ENCODE measurements at places on chromosomes 13 and 19. TPM values are rescaled to one million over a fixed set of nuclear protein-coding genes. Genes with fewer than 3 reads are reported as not detected.

GRCh38 chr19:50432221-50433028 is at the start of gene MYBPC2:
MYBPC2 (plus strand) TSS chr19:50432892; CDS start chr19:50432954, 62 bp downstream.
- DNase-seq = peak; percentile 48

GRCh38 chr19:53961523-53962356 is 997 bp upstream of the CACNG8 start:
- DNase-seq = no peak

GRCh38 chr13:113468472-113469201 is 15.3 kb upstream of the ADPRHL1 start:
- DNase-seq = no peak

The OR7A5 gene
- polyA plus RNA-seq = not detected

GRCh38 chr13:50168786-50169185 is 153.5 kb downstream of the KCNRG start:
- no peak for DNase-seq

Measured in K562 (cell line).